ENCODE measurements at places on chromosomes 16 and 17.

- no peak for ATAC-seq
These were observed 23.7 kb downstream of the FAM20A start for GRCh38 chr17:68577497-68577821.

DNA sequence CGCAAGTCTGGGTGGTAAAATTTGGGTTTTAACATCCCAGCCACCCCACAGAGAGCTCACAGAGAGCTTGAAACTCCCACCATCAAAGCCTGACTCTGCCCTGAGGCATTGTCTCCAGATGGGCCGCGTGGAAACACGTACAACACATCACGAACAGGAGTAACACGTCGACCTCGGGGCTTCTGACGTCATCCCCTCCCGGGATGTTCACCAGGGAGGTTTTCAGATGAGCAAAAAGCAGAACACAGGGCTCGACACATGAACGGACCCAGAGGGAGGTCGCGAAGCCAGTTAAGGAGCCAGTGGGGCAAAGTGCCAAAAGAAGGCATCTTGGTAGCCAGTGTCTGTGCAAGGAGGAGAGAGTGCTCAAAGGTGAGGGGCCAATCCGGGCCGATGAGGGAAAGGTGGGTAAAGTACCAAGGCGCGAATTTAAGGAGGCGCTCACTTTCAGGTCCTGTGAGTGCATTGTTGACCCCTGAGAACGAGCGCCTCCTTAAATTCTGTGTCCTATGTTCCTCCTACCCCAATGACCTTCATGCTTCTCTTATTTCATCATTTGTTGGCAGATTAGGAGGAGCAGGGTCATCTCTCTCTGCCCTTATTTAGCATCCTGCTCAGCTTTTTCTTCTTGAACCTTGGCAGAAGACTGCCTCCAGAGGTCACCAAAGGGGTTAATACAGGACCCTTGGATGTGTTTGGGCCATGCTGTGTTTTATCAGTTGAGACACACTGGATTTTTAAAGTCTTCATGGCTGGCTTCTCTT, 5.6 kb downstream of the RCVRN start:
- ATAC-seq = no peak

DNA sequence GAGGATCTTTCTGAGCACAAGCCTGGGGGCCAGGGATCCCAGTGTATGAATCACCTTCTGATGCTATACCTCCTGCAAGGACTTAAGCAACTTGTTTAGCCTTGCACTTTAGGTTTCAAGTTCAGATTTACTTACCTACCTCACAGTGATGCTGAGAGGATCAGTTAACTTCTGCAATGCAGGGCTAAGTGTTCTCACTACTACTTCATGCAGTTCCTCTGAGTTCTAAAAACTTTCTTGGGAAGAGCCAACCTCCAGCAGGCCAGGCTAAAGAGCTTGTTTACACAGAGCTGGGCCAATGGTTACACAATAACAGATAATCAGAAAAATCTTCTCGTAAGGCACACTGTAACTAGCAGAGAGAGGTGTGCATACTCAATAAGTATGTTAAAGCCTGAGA, 13.0 kb downstream of the VEZF1 start:
- no peak for ATAC-seq

GRCh38 chr16:89563639-89564392, 3.3 kb downstream of the RPL13 start:
- ATAC-seq = no peak

DNA sequence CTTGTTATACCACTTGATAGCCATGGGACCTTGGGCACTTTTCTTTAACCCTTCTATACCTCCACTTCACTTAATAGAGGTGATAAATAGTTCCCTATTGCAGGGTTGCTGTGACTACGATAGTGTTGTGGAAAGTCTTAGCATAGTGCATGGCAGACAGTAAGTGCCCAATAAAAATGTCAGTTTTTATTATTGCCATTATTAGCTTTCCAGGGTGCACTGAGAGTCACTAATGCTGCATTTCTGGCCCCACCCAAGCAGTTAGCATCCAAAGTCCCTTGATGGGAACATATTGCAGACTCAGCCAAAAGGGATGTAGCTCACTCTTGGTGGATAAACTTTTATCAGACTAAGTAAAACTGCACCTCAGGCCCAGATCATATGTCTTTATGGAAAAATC, 41.5 kb upstream of the TEKT3 start:
- ATAC-seq = no peak

DNA sequence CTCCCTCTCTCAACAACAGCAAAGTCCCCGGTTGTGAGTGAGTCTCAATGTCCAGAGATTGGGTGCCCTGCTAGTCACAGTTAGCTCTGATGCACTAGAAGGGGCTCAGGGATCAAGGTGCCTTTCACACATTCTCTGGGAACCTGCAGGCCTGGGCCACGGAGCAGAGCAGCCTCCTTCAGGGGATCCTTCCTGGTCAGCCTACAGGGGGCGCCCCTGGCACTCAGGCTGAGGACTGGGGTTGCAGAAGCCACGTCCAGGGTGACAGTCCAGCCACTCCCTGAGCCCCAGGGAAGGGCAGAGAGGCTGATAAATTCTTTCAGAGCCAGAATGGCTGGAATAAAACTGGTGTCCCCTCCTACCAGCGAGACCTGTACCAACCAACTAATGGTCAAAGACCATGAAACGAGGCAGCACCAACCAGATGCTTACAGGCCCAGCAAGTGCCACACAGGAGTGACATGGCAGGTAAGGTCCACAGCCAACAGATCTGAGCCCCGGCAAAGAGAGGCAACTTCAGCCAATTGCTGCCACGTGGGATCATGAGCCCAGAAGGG, 43.5 kb downstream of the ST3GAL2 start:
- ATAC-seq = peak; percentile 87

DNA sequence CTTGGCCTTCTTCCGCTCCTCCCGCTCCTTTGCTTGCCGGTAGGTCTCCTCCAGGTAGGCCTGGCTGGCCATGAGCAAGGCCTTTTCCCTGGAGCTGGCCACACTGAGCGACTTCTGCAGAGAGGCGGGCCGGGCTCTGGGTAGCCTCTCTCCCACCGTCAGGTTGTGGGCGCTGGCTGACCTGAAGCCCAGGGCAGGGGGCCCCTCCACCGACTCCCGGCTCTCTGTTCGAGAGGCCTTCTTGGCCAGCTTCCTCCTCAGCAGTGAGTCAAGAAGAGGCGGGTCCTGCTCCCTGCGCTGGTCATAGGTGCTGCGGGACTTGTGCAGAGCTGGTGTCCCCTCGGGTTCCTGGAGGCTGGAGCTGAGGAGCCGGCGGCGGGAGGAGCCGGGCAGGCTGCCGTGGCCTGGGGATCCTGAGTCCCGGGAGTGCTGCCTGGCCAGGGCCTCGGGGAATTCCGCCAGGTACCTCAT, 12.8 kb downstream of the GPR179 start:
- no peak for ATAC-seq

GRCh38 chr17:45918241-45918745, 23.9 kb downstream of the MAPT start:
- no peak for ATAC-seq

DNA sequence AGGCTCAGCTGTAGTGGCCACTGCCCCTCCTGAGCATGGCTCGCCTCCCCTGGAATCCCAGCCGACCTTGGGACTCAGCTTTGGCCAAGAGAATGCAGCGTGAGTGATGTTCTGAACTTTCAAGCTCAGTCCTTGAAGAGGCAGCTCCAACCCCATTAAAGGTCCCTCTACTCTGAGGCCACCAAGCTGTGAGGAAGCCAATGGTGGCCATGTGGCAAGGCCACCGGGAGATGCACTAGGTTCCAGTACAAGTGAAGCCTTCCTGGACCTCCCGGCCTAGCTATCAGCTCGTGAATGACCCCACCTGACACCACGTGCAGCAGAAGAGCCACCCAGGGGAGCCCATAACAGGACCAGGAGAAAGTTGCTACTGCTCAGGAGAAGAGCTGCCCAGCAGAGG, 81.7 kb upstream of the GNG13 start:
- no peak for ATAC-seq

DNA sequence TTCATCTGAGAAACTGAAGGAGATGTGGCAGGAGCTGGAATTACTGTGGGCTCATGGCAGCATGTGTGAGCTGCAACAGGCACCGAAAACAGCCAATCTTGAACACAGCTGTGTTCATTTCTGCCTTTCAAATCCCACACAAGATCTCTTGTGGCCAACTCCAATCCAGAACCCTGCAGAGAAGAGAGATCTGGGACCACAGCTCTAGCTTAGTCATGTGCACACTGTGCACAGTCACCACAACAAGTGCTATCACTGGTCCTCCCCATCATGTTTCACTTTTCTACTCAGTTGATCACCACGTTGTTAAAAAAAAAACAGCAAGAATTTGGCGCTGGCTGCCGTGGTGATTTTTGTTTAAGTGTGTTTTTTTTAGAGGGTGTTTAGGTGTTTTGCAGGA, 254.5 kb upstream of the ELAC2 start:
- ATAC-seq = no peak
